ENCODE measurements at places on chromosomes 5 and 9. TPM values are rescaled to one million over a fixed set of nuclear protein-coding genes. Genes with fewer than 3 reads are reported as not detected.

Gene C9orf43
- total RNA-seq = 0.82 TPM

- H3K4me3 ChIP-seq = peak overlapping the region; percentile 89
- no peak overlapping the region for H3K27ac ChIP-seq
- peaks cover 32% of the 10 kb centered on the region for H3K4me1 ChIP-seq
Observed at GRCh38 chr5:96663608-96664007, 1.4 kb downstream of the CAST start.

- H3K4me3 ChIP-seq = no peak overlapping the region
- no peak for DNase-seq
- no peak overlapping the region for H3K27ac ChIP-seq
- no peaks in the 10 kb centered on the region for H3K36me3 ChIP-seq
Observed at GRCh38 chr5:57167201-57167600, 6.7 kb upstream of the GPBP1 start.

Gene GHR
- not detected for total RNA-seq

GRCh38 chr9:18976709-18977531, 56.1 kb downstream of the SAXO1 start:
- H3K27me3 ChIP-seq = no peaks in the 10 kb centered on the region
- no peak overlapping the region for H3K27ac ChIP-seq
- no peaks in the 10 kb centered on the region for H3K36me3 ChIP-seq
- no peaks in the 10 kb centered on the region for H3K4me1 ChIP-seq
- H3K4me3 ChIP-seq = no peak overlapping the region

Gene SLC34A3
- not detected for total RNA-seq

Gene TEK
- not detected for total RNA-seq

Gene MCTP1
- 0.40 TPM for total RNA-seq
